Left ventricle myocardium inferior (tissue), 1 donor: ENCODE measurements at places on chromosomes 1 and 21.
A peak's percentile ranks its signal among the peaks of the same experiment; 100 is the strongest.

DNA sequence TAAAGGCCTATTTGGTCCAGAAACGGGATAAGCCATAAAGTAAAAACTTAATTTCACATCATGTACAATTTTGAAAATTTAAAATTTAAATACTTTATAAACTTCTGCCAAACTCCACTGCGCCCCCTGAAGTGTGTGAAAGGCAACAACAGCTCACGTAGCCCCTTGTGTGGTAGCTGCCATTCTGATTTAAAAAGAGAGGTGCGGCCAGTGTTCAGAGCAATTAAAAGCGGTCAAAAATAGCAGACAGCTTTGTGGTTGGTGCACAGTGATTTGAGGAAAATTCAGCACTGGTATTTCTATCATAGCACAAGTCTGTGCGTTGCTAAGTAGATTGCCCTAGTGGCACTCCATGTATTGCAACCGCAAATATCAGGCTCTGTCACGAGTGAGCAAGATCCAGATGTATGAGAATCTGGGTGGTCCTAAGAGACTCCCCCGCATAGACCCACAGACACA lies 122.5 kb downstream of the ATG4C start:
- no peak for DNase-seq

- DNase-seq = no peak
These were observed 143.9 kb downstream of the MRPS6 start for GRCh38 chr21:34217263-34217662.

GRCh38 chr1:25587290-25587689 lies 29.3 kb upstream of the MAN1C1 start:
- DNase-seq = no peak

DNA sequence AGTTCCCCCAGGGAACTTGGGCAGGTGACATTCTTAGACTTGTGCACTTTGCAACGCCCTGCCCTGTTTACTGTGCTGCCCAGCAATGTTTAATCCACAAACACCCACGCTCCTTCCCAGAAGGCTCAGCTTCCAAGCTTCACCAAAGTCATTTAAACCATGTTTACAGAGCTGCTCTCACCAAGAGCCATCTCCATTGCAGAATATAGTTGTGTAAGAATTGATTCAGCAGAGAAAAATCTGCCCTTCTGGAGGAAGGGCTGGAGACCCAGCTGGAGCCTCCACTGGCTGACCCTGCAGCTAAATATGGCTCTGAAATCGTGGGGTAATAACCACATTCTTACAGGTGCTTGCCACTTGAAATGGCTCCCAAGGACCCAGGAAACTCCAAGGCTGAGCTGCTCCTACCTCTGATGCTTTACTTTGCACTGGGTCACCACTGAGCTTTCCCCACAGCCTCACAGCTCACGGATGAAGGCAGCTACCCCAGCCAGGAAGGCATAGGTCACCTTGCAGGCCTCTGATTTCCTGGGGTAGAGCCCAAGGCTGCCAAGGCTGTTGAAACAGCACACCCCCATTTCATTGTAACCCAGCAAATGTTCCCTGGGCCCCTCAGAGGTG lies 8.7 kb downstream of the CAPN2 start:
- DNase-seq = no peak

GRCh38 chr1:171116676-171117075 lies 26.0 kb downstream of the FMO3 start:
- no peak for DNase-seq

GRCh38 chr1:36446746-36447145 lies 3.5 kb downstream of the OSCP1 start:
- DNase-seq = no peak

GRCh38 chr1:227131193-227131592 lies 187.1 kb downstream of the CDC42BPA start:
- no peak for DNase-seq

DNA sequence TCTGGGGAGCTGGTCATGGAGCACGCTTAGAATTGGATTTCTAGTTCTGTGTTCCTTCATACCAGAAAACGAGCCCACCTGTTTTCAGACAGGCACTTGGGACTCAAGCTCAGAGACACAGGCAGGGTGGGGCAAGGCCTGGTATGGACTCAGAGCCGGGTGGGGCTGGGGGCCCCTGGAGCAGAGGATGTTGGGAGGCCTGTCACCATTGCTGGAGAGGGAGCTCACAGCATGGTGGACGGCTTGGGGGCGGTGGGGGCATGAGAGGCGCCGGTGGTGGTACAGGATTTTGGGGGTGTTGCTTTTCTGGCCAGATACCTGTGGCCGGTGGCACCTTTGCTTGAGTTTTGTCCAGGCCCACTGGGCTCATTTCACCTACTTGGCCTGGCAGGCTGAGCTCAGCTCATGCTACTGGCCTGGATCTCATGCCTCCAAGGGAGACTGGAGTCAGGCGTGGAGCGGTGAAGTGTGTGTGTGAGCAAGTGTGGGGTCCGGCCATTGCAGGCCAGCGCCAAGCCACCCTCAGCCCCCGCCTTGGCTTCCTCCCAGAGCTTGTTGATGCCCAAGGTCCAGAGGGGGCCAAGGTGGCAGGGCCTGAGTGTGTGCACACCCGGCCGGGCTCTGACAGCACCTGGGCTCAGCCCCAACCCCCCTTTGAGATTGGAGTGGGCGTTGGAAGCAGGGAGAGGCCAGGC lies 8.7 kb downstream of the SLX9 start:
- peak; percentile 16 for DNase-seq

DNA sequence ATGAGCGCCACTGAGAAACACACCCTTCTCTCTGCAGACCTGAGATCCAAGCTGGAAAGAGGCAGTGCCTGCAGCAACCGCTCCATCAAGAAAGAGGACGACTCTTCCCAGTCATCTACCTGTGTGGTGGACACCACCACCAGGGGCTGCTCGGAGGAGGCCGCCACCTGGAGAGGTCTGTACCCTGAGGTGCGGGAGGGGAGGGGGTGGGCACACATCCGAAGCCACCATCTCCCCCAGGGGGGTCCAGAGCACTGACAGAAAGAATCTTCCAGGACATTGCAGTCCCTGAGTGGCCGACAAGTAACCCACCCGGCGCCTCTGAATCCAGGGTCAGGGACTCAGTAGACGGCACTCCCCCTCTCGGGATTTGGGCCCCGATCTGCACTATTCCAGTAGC lies 23.0 kb downstream of the TMEM201 start:
- no peak for DNase-seq

GRCh38 chr1:209661071-209661470 lies 8.8 kb upstream of the LAMB3 start:
- DNase-seq = no peak

DNA sequence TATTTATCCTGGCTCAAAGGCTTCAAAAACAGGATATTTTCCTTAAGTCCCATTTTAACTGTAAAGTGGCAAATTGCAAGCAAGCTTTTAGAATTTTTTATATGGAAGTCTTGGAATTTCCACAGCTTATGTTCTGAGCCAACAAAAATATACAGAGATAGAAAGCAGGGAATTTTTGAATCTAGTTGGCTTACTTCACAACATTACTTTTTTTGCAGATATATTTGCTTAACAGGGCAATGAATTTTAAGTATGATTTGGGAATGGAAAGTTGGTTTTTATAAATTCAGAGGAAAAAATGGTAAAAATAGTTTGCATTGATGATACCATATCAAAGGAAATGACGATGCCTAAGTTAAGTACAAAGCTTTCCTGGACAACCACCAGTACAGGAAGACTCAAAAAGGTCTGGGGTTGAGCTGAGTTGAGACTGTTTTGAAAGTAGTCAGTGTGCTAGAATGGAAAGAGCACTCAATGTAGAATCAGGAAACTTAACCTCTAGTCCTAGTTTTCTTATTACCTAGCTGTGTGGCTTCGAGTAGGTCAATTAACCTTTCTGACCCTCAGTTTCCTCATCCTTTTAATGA lies 11.0 kb upstream of the VCAM1 start:
- no peak for DNase-seq

GRCh38 chr21:34073749-34074282 lies 438 bp downstream of the MRPS6 start:
- peak; percentile 42 for DNase-seq

- DNase-seq = no peak
These were observed 5.8 kb downstream of the RGS1 start for GRCh38 chr1:192581131-192581927.

DNA sequence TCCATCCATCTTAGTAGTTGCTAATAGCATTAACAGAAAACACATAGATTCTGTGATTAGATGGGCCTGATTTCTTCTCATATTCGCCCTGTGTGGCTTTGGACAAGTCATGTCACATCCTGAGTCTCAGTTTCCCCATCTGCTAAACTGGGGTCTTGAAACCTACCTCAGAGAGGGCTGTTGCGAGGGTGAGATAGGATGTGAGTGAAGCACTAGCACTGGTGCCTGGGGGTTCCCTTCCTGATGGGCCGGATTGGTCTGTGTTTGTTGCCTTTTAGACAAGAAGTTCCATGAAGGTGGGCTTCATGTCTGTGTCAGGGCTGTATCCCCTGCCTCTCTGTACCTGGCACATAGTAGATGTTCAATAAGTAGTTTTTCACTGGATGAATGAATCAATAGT lies 3.5 kb upstream of the MAN1C1 start:
- DNase-seq = no peak

GRCh38 chr1:200968469-200969410 lies 54.8 kb downstream of the KIF21B start:
- no peak for DNase-seq

DNA sequence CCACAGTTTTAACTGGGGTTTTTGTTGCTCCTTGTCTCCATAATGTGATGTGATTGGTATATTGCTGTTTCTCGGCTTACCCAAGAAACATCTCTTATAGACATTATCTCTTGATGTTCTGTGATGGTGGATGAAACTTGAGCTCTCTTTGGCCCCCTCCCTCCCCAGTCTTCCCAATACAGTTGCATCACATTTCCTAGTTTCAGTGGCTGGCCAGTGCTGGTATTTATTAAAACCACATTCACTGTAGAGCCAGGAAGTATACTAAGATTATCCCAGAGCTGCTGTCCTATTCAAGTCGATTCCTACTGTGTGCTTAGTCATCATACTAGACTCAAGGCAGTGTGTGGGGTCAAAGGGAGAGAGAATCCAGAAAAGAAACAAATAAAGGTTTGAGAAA lies 244.4 kb downstream of the KAZN start:
- DNase-seq = no peak

DNA sequence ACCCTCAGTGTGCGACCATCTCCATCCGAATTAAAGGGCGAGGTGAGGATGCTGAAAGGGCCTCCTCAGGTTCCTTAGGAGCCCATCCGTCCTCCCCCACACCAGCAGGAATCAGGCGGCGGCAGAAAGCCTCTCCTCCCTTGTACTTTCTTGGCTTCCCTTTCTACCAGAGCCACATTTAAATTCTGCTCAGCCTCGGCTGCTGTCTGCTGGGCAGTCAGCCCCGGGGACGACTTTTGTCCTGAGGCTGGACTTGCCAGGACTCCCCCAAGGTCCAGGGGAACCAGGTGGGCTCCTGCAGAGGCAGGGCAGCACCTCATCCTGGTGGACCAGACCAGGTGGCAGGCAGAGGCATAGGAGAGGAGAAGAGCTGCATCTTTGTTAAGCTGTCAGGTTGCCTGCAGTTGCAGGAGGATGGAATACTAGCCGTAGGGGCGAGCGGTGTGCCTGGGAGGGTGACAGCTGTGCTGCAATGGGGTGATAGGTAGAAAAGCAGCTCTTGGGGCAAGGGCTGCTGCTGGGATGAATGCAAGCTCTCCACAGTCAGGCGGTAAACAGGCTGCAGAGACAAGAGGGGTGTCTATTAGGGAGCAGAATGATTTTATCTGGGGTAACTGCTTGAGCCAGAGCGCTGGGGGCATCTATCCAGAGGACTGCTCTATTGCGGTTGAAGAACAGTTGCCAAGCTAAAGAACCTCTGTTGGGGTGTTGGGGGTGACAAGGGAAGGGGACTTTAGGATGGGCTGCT lies 46.2 kb upstream of the WASF2 start:
- no peak for DNase-seq

DNA sequence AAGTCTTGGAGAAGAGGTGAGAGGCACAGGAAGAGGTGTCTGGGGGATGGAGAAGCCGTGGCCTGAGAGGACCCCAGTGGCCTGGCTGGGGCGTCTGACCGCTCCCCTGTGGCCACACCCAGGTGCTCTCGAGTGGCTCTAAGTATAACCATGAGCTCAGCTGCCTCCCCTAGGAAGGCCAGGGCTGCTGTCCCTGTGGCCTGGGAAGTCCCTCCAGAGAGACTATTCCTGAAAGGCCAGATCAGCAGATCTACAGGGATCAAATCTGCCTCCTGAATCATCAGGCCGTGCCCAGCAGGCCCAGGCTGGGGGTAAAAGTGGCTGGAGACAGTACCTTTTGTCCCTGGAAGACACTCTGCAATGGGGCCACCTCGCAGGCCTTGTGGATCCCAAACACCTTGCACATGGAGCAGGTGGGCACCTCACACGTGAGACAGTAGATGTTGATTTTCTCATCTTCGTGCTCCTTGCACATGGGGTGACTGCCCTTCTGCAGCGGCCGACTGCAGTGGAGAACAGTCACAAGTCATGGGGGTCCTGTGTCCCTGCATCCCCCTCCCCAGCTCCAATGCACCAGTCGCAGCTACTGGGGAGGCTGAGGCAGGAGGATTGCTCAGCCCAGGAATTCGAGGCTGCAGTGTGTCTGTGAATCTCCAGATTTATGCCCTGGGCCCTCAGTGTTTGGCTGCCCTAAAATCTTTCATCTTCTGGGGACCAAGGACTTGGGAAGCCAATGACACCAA lies 6.4 kb downstream of the TRIM63 start:
- no peak for DNase-seq

DNA sequence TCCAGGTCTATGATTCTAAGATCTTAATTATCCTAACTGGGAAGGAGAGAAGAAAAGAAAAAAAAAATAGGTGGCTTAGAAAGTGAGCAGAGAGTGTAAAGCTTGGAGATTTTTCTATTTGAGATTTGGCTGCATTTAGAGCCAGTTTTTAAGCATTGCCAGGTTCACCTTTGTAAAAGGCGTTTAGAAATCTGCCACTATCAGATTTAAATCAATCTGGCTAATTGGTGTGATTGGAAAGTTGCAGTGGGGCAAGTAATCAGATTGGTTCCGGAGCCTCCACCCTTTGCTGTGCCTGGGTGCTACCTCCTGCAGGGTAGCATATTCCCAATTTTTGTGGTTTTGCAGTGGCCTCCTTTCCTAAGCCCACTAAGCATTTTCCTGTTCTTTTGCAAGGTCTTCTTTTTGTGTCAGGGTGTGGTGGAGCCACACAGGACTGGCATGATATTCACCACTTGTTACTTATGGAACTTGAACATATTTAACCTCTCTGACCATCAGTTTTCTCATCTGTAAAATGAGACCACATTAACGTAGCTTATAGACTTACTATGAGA lies 48.5 kb upstream of the PPP2R5A start:
- DNase-seq = no peak

DNA sequence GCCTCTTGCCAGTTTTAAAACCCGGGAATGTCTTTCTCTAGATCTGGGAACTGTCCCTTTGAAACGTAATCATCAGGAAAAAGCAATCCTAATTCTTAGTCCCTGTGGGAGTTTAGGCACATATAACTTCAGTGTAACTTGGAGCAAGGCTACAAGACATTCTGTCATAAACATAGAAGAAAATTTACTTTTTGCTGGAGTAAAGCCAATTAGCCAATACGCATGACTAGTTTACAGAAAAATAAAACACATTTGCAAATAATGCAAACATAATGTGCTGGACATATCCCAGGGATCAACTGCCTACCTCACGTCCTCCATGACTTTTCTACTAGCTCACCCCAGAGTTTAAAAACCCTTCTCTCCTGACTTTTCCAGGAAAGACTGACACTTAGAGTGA lies 970.6 kb downstream of the MRPL39 start:
- DNase-seq = no peak

- DNase-seq = no peak
These were observed 358.2 kb upstream of the KAZN start for GRCh38 chr1:14240265-14240664.
